ENCODE measurements at places on chromosomes 7 and 10. TPM values are rescaled to one million over a fixed set of nuclear protein-coding genes. Genes with fewer than 3 reads are reported as not detected.

- H3K27ac ChIP-seq: no peak overlapping the region
- no peaks in the 10 kb centered on the region for H3K36me3 ChIP-seq
- no peaks in the 10 kb centered on the region for H3K27me3 ChIP-seq
- DNase-seq: no peak
- H3K4me1 ChIP-seq: no peaks in the 10 kb centered on the region
Measured at GRCh38 chr7:138785587-138786437, 12.0 kb upstream of the TMEM213 start.

DNA sequence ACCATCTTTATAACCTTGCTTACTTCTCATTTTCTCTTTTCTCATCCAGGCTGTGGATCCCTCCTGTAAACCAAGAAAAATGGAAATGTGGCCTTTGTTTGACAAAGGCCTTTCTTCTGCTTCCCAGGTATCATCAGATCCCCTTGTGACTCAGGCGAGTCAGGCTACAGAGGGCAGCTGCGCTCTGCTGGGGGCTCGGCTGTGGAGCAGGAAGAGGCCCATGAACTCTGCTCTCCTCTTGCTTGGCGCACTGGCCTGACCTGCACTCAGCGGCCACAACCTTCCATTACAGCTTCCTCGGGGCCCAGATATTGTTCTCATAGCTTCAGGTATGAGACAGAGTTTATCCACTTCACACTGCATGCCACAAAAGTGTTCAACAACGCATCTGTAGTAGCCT is 457.6 kb upstream of the COBL start:
- no peaks in the 10 kb centered on the region for H3K4me1 ChIP-seq
- no peak for DNase-seq
- no peak overlapping the region for H3K4me3 ChIP-seq

GRCh38 chr10:30047430-30047829 is 12.0 kb downstream of the JCAD start:
- H3K27ac ChIP-seq: no peak overlapping the region
- DNase-seq: no peak
- no peaks in the 10 kb centered on the region for H3K27me3 ChIP-seq
- H3K4me1 ChIP-seq: no peaks in the 10 kb centered on the region

DNA sequence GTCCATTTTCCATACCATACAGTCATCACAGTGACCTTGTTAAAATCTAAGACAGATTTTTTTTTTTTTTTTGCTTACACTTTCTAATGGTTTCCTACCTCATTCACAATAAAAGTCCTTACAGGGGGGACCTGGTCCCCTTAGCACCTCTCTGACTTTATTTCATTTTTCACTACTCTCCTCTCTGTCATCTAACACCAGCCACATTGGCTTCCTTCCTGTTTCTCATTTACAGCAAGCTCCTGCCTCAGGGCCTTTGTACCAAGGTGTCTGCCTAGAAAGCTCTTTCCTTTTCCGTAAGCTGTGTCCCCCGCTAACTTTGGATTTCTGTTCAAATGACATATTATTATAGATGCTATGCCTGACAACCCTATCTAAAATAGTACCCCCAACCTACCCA is 27.7 kb downstream of the CC2D2B start:
- no peaks in the 10 kb centered on the region for H3K4me1 ChIP-seq
- no peaks in the 10 kb centered on the region for H3K27me3 ChIP-seq
- no peak for DNase-seq
- no peak overlapping the region for H3K4me3 ChIP-seq
- no peaks in the 10 kb centered on the region for H3K36me3 ChIP-seq

- H3K36me3 ChIP-seq: no peaks in the 10 kb centered on the region
- H3K4me1 ChIP-seq: peaks cover 8% of the 10 kb centered on the region
- no peak overlapping the region for H3K27ac ChIP-seq
- no peak overlapping the region for H3K4me3 ChIP-seq
Measured at GRCh38 chr10:132487241-132488135, 50.1 kb upstream of the INPP5A start.

GRCh38 chr7:116135306-116135705 is 75.0 kb upstream of the TES start:
- H3K4me1 ChIP-seq: no peaks in the 10 kb centered on the region
- no peak for DNase-seq
- H3K27me3 ChIP-seq: no peaks in the 10 kb centered on the region

- no peak overlapping the region for H3K27ac ChIP-seq
- DNase-seq: peak; percentile 24
- H3K27me3 ChIP-seq: no peaks in the 10 kb centered on the region
- H3K36me3 ChIP-seq: no peaks in the 10 kb centered on the region
- H3K4me3 ChIP-seq: no peak overlapping the region
- H3K4me1 ChIP-seq: peaks cover 9% of the 10 kb centered on the region
Measured at GRCh38 chr10:124005991-124006392, 87.4 kb downstream of the CHST15 start.

- no peak for DNase-seq
- H3K27me3 ChIP-seq: no peaks in the 10 kb centered on the region
- no peak overlapping the region for H3K27ac ChIP-seq
- peaks cover 7% of the 10 kb centered on the region for H3K4me1 ChIP-seq
- H3K4me3 ChIP-seq: no peak overlapping the region
Measured at GRCh38 chr10:63627396-63627795, 106.2 kb downstream of the REEP3 start.

- H3K4me3 ChIP-seq: no peak overlapping the region
- no peak for DNase-seq
- peaks cover 4% of the 10 kb centered on the region for H3K4me1 ChIP-seq
- no peaks in the 10 kb centered on the region for H3K36me3 ChIP-seq
- no peak overlapping the region for H3K27ac ChIP-seq
- no peaks in the 10 kb centered on the region for H3K27me3 ChIP-seq
Measured at GRCh38 chr10:23081221-23081750, 14.1 kb upstream of the MSRB2 start.

- DNase-seq: no peak
- no peaks in the 10 kb centered on the region for H3K27me3 ChIP-seq
- H3K4me3 ChIP-seq: no peak overlapping the region
- H3K36me3 ChIP-seq: no peaks in the 10 kb centered on the region
- H3K27ac ChIP-seq: no peak overlapping the region
- peaks cover 2% of the 10 kb centered on the region for H3K4me1 ChIP-seq
Measured at GRCh38 chr7:12220389-12221046, 9.4 kb downstream of the TMEM106B start.

- H3K4me1 ChIP-seq: no peaks in the 10 kb centered on the region
- H3K4me3 ChIP-seq: no peak overlapping the region
- no peak overlapping the region for H3K27ac ChIP-seq
- H3K27me3 ChIP-seq: no peaks in the 10 kb centered on the region
- no peak for DNase-seq
Measured at GRCh38 chr10:120387326-120387725, 69.7 kb upstream of the PLPP4 start.

DNA sequence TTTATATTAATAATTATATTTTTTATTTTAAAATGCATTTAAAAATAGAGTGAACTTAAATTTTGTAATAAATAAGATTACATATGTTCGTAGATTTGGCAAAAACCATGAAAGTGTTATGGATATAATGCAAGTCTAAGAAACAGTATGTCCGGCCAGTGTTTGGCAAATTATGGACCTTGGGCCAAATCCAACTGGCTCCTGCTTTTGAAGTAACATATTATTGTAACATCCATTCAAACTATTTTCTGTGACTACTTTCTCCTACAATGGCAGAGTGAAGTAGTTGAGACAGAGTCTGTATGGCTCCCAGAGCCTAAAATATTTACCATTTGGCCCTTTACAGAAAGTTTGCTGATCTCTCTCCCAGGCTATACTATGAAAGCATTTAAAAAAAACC is 38.9 kb downstream of the TMEM229A start:
- H3K36me3 ChIP-seq: no peaks in the 10 kb centered on the region
- no peak overlapping the region for H3K4me3 ChIP-seq
- no peaks in the 10 kb centered on the region for H3K27me3 ChIP-seq
- DNase-seq: no peak
- no peaks in the 10 kb centered on the region for H3K4me1 ChIP-seq

- H3K27me3 ChIP-seq: no peaks in the 10 kb centered on the region
- no peaks in the 10 kb centered on the region for H3K4me1 ChIP-seq
- no peak overlapping the region for H3K4me3 ChIP-seq
- H3K36me3 ChIP-seq: no peaks in the 10 kb centered on the region
- DNase-seq: no peak
Measured at GRCh38 chr7:24779283-24779655, 22.0 kb upstream of the GSDME start.

DNA sequence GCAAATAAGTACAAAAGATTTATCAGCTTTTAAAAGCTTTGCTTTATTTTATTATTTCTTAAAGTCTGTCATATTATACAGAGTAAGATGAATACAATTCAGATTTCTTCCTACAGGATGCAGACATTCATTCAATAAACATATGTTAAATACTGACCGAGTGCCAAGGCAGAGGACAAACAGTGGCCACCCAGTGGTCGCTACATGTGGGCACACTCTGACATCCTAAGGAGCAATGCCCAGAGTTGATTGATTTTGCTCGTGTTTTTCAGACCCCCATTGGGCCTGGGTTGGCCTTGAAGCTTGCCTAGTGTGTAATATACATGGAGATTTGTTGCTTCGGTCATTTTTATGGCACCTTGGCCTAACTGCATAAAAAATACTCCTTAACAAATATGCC is 201.2 kb downstream of the CCDC3 start:
- H3K4me1 ChIP-seq: no peaks in the 10 kb centered on the region
- DNase-seq: no peak
- H3K27ac ChIP-seq: no peak overlapping the region
- H3K36me3 ChIP-seq: no peaks in the 10 kb centered on the region

GRCh38 chr10:65234261-65234660 is 1691.6 kb upstream of the LRRTM3 start:
- H3K27ac ChIP-seq: no peak overlapping the region
- DNase-seq: no peak
- no peaks in the 10 kb centered on the region for H3K36me3 ChIP-seq
- no peaks in the 10 kb centered on the region for H3K27me3 ChIP-seq

DNA sequence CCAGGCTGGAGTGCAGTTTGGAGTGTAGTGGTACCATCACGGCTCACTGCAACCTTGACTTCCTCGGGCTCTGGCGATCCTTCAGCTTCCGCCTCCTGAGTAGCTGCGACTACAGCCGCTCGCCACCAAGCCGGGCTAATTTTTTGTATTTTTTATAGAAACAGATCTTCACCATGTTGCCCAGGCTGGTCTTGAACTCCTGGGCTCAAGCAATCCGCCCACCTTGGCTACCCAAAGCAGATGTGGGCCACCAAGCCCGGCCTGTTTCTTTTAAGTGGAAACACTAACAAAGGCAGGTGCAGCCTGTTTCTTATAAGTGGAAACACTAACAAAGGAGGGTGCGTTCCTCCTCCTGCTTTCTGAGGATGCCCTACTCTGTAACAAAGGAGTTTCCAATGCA is 18.2 kb downstream of the PRF1 start:
- H3K27ac ChIP-seq: no peak overlapping the region
- no peaks in the 10 kb centered on the region for H3K27me3 ChIP-seq
- no peak overlapping the region for H3K4me3 ChIP-seq

DNA sequence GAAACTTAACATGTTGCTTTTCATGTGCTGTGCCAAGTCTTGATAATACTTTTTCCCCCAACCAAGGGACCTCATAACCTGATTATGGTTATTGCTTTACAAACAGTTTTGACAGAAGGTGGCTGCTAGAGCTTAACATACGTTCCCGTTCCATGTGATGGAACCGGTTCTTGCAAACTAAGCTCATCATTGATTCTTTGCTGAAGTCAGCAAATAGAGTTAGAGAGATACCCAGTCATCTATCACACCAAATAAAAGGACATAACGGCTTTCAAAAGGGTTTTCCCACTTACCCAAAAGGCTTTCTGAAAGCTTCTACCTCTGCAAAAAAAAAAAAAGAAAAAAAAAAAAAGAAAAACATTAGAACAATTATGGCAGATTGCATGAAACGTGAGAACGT is 230.3 kb upstream of the MDFIC start:
- no peaks in the 10 kb centered on the region for H3K36me3 ChIP-seq
- no peak for DNase-seq
- H3K4me3 ChIP-seq: no peak overlapping the region
- no peaks in the 10 kb centered on the region for H3K4me1 ChIP-seq

DNA sequence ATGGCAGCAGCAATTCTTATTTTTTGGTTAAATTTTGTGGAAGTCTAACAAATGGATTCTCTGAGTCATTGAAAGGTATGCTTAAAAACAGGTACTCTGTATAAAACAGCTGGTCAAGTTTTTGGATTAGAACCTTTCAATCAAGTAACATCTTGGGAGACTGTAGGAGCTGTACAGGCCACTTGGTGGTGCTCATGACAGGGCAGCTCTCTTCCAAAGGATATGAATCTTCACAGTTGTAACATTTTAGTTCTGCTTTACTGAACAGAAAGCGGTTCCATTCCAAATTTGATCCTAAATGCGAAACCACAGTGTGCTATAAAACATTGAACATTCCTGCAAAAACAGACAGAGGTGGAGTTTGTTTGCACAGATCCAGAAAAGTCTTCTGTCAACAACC is 44.5 kb upstream of the AGR3 start:
- H3K27me3 ChIP-seq: no peaks in the 10 kb centered on the region
- no peak overlapping the region for H3K27ac ChIP-seq
- H3K36me3 ChIP-seq: no peaks in the 10 kb centered on the region
- H3K4me1 ChIP-seq: no peaks in the 10 kb centered on the region
- DNase-seq: no peak
- H3K4me3 ChIP-seq: no peak overlapping the region

GRCh38 chr10:83075815-83076355 is 1063.4 kb upstream of the GHITM start:
- H3K4me1 ChIP-seq: peaks cover 2% of the 10 kb centered on the region
- no peaks in the 10 kb centered on the region for H3K36me3 ChIP-seq
- no peak overlapping the region for H3K4me3 ChIP-seq
- no peak overlapping the region for H3K27ac ChIP-seq
- H3K27me3 ChIP-seq: no peaks in the 10 kb centered on the region
- DNase-seq: no peak

The SPDYE9 gene
- total RNA-seq: not detected

The SPAM1 gene
- total RNA-seq: not detected

The IMMP2L gene
- total RNA-seq: 33.1 TPM

The ANKRD30A gene
- not detected for total RNA-seq

The TDRD1 gene
- total RNA-seq: 0.70 TPM

The GARIN1A gene
- total RNA-seq: 4.0 TPM

The GNAT3 gene
- total RNA-seq: not detected

The PLA2G12B gene
- total RNA-seq: not detected

The ACTL6B gene
- not detected for total RNA-seq

The ADRA2A gene
- total RNA-seq: 40.3 TPM

The CEP41 gene
- 1.8 TPM for total RNA-seq

The PNLIP gene
- total RNA-seq: 4.4 TPM

The LRIT1 gene
- not detected for total RNA-seq

The NMT2 gene
- total RNA-seq: 11.5 TPM

Data from ovary (tissue), 10 donors.